ENCODE measurements at places on chromosomes 11 and 22. TPM values are rescaled to one million over a fixed set of nuclear protein-coding genes. Genes with fewer than 3 reads are reported as not detected.

- no peak overlapping the region for H3K4me3 ChIP-seq
- no peaks in the 10 kb centered on the region for H3K4me1 ChIP-seq
- no peaks in the 10 kb centered on the region for H3K36me3 ChIP-seq
- no peaks in the 10 kb centered on the region for H3K27me3 ChIP-seq
- no peak for DNase-seq
- H3K27ac ChIP-seq: no peak overlapping the region
These were observed 112.0 kb upstream of the OR5AK2 start for GRCh38 chr11:56876621-56877275.

DNA sequence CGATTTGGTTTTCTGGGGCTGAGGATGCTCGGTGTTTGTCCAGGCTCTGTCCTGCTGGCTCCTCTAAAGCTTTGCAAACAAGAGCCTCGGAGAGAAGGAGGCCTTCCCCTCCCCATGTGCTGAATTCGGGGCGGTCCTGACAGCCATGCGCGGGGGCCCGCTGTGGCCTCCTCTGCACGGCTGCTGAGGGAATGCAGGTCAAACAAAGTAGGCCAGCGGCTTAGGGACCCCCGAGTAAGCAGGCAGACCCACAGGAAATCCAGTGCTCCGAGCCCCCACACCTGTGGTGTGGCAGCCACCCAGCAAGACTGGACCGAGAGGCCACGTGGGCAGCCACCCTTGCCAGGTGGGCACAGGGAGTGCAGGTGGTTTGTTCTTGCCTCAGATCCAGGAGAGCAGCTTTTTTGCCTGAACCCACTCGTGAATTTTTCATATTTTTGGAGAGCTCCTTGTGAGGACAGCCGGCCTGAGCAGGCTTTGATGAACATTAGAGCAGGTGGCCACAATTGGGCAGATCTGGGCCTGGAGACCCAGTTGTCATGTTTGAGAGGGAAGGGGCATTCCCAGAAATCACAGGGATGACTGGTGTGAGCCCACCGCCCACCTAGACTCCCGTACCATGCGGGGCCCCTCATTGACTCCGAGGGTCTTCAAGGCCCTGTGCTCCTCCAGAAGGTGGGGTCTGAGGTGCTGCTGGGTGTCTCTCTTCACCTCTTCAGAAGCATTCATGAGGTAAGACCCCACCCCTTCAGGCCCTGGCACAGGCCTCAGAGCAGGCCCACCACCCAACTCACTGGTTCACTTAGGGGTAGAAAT, 43.0 kb upstream of the KCNQ1OT1 start:
- no peak for DNase-seq
- H3K36me3 ChIP-seq: no peaks in the 10 kb centered on the region
- H3K4me1 ChIP-seq: peaks cover 17% of the 10 kb centered on the region
- no peak overlapping the region for H3K4me3 ChIP-seq
- peaks cover 14% of the 10 kb centered on the region for H3K27me3 ChIP-seq
- H3K27ac ChIP-seq: no peak overlapping the region

- H3K36me3 ChIP-seq: peaks cover 4% of the 10 kb centered on the region
- no peak overlapping the region for H3K4me3 ChIP-seq
- H3K4me1 ChIP-seq: peaks cover 45% of the 10 kb centered on the region
- H3K27me3 ChIP-seq: no peaks in the 10 kb centered on the region
- DNase-seq: no peak
- no peak overlapping the region for H3K27ac ChIP-seq
These were observed 19.4 kb upstream of the ACCSL start for GRCh38 chr11:44028401-44028800.

DNA sequence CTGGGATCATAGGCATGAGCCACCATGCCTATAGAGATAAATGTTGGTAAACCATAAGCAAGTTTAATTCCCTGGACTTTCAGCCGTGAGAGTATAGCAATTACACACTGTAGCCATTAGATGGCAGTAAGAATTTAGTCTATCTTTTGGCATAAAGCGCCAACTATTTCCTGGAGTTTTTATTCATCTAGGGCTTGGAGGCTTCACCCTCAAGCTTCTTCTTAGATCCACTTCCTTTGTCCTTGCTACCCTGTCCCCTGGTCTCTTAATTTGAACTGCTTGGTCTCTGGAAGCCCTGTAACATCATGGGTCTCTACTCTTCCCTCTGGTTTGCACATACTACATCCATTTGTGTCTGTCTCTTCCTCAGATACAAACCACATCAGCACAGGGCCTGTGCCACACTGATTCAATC, 38.2 kb downstream of the OR10A6 start:
- DNase-seq: peak; percentile 74
- no peaks in the 10 kb centered on the region for H3K36me3 ChIP-seq
- H3K27ac ChIP-seq: peak overlapping the region; percentile 65
- H3K27me3 ChIP-seq: no peaks in the 10 kb centered on the region

DNA sequence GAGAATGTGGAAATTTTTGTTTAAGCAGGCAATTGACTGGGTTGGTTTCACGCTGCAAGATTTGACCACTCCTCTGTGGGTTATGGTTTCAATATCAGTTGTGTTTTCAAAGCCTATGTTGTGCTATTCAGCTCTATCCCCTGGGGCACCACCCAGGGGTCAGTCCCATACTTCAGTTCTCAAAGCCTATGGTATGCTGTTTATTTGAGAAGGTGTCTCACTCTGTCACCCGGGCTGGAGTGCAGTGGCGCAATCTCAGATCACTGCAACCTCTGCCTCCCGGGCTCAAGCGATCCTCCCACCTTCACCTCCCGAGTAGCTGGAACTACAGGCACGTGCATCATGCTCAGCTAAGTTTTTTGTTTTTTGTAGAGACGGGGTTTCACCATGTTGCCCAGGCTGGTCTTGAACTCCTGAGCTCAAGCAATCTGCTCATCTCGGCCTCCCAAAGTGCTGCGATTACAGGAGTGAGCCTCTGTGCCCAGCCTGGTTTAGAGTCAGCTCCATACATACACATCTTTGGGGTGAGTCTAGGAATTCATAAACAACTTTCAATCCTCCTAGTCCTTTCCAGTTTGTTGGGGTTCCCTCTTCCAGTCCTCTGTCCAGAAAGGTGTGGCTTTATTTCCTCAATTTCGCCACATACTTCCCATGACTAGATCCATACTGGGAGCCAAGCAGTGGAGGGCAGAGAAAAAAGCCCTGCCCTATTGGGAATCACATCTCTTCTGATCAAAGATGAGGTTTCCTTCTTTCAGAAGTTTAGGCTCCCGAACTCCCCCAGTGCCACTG, 35.0 kb upstream of the MAPK1 start:
- H3K27ac ChIP-seq: no peak overlapping the region
- DNase-seq: no peak
- H3K27me3 ChIP-seq: peaks cover 4% of the 10 kb centered on the region
- no peaks in the 10 kb centered on the region for H3K36me3 ChIP-seq
- no peak overlapping the region for H3K4me3 ChIP-seq

Gene HOATZ
- total RNA-seq: not detected

Gene SCGB1C1
- total RNA-seq: not detected

Gene NEU3
- 8.3 TPM for total RNA-seq

Gene FERMT3
- total RNA-seq: 1.2 TPM

Gene OR8D2
- total RNA-seq: not detected
